ENCODE measurements at places on chromosomes 16 and 17. TPM values are rescaled to one million over a fixed set of nuclear protein-coding genes. Genes with fewer than 3 reads are reported as not detected.

The CLDN7 gene
- 2.6 TPM for total RNA-seq

The MFSD11 gene
- 19.8 TPM for total RNA-seq

The NOL11 gene
- total RNA-seq, result 83.3 TPM

The CCL3 gene
- total RNA-seq, result not detected

The TP53TG3B gene
- not detected for total RNA-seq

The PTX4 gene
- 0.03 TPM for total RNA-seq

The SEZ6L2 gene
- 20.3 TPM for total RNA-seq

The METRN gene
- 218 TPM for total RNA-seq

The HOXB3 gene
- total RNA-seq, result 4.5 TPM

The CA7 gene
- not detected for total RNA-seq

The CTF1 gene
- 0.17 TPM for total RNA-seq

The TPSD1 gene
- not detected for total RNA-seq

The CCL18 gene
- not detected for total RNA-seq

The HMOX2 gene
- 70.9 TPM for total RNA-seq

The PRSS53 gene
- total RNA-seq, result 1.1 TPM

The ADGRG1 gene
- total RNA-seq, result 148 TPM

The CENPX gene
- total RNA-seq, result 174 TPM

The DBNDD1 gene
- total RNA-seq, result 60.4 TPM

The PITPNM3 gene
- total RNA-seq, result 2.3 TPM

The SOX15 gene
- 0.16 TPM for total RNA-seq

The MYO15A gene
- 0.45 TPM for total RNA-seq

The CBLN1 gene
- not detected for total RNA-seq

The PHOSPHO1 gene
- 0.77 TPM for total RNA-seq

The GUCY2D gene
- 0.46 TPM for total RNA-seq

The SPHK1 gene
- total RNA-seq, result 36.6 TPM

The MYH8 gene
- not detected for total RNA-seq
